ENCODE measurements at places on chromosomes 6 and 20.

DNA sequence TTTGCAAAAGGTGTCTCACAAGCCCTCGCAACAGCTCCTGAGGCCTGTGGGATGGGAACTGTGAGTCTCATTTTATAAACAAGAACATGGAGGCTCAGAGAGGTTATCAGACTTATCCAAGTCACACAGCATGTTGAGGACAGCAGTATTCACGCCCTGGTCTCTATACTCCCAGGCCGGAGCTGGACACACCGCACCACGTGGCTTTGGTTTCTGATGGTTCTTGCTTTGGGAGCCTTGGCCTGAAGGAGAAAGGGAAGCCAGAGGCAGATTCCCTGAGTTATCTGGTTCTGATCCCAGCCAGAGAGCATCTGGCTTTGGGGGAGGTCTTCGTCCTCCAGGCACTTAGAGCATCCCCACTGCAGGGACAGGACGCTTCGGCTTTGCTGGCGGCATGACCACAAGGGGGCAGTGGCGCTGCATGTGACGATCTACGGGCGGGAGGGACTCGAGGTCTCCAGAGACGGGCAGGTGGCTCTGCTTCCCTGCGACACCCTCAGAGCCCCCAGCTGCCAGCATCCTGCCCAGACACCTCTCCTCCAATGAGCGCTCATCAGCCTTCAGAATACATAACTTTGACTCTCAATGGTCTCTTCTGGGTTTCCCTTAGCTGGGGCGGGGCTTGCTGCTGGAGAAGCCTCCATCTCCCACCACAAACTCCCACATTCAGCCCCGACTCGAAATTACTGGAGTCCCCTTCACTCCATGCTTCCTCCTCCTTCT lies 51.4 kb upstream of the SAYSD1 start:
- H3K27ac ChIP-seq = no peak overlapping the region
- H3K4me1 ChIP-seq = peaks cover 7% of the 10 kb centered on the region
- no peak overlapping the region for H3K4me3 ChIP-seq

GRCh38 chr20:53833333-53834061 lies 236.9 kb downstream of the BCAS1 start:
- H3K27me3 ChIP-seq = no peaks in the 10 kb centered on the region
- no peaks in the 10 kb centered on the region for H3K36me3 ChIP-seq
- no peak overlapping the region for H3K27ac ChIP-seq
- peaks cover 49% of the 10 kb centered on the region for H3K4me1 ChIP-seq
- H3K4me3 ChIP-seq = no peak overlapping the region

- no peak overlapping the region for H3K4me3 ChIP-seq
- H3K4me1 ChIP-seq = no peaks in the 10 kb centered on the region
- H3K36me3 ChIP-seq = no peaks in the 10 kb centered on the region
- no peak for DNase-seq
These were observed 34.9 kb upstream of the THBS2 start for GRCh38 chr6:169288591-169288990.

- peak overlapping the region; percentile 82 for H3K27ac ChIP-seq
- H3K4me3 ChIP-seq = peak overlapping the region; percentile 99
- peaks cover 50% of the 10 kb centered on the region for H3K4me1 ChIP-seq
- no peaks in the 10 kb centered on the region for H3K27me3 ChIP-seq
These were observed 999 bp upstream of the EHMT2 start for GRCh38 chr6:31898383-31899011.

DNA sequence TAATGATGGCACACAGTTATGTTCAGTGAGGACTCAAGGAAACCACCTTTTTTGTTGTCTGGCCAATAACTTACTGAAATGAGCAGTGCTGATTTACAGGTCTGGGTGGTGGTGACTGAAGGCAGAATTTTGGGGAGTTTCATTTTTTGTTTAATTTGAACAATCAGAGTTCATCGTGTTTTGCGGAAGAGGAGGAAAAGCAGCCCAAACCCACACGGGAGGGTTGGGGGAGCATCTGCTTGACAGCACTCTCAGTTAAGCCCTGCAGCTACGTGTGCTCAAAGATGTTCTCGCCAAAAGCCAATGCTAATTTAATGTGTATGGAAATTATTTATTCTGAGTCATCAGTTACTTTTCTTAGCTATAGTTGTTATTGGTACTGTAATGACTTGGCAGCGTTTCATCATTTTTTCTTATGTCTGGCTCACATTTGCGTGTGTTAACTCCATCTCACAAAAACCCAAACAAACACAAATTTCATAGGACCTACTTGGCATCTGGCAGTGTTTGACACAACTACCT lies 89.2 kb downstream of the UST start:
- H3K27ac ChIP-seq = no peak overlapping the region
- DNase-seq = no peak
- H3K36me3 ChIP-seq = no peaks in the 10 kb centered on the region
- peaks cover 4% of the 10 kb centered on the region for H3K4me1 ChIP-seq
- no peak overlapping the region for H3K4me3 ChIP-seq

- H3K27ac ChIP-seq = peak overlapping the region; percentile 32
- no peak for DNase-seq
- peaks cover 25% of the 10 kb centered on the region for H3K4me1 ChIP-seq
- H3K36me3 ChIP-seq = peaks cover 3% of the 10 kb centered on the region
These were observed 29.6 kb downstream of the BACH2 start for GRCh38 chr6:90266905-90267621.

GRCh38 chr6:149340200-149340599 lies 22.7 kb downstream of the TAB2 start:
- DNase-seq = no peak
- H3K27me3 ChIP-seq = no peaks in the 10 kb centered on the region
- no peak overlapping the region for H3K4me3 ChIP-seq
- peaks cover 2% of the 10 kb centered on the region for H3K36me3 ChIP-seq

DNA sequence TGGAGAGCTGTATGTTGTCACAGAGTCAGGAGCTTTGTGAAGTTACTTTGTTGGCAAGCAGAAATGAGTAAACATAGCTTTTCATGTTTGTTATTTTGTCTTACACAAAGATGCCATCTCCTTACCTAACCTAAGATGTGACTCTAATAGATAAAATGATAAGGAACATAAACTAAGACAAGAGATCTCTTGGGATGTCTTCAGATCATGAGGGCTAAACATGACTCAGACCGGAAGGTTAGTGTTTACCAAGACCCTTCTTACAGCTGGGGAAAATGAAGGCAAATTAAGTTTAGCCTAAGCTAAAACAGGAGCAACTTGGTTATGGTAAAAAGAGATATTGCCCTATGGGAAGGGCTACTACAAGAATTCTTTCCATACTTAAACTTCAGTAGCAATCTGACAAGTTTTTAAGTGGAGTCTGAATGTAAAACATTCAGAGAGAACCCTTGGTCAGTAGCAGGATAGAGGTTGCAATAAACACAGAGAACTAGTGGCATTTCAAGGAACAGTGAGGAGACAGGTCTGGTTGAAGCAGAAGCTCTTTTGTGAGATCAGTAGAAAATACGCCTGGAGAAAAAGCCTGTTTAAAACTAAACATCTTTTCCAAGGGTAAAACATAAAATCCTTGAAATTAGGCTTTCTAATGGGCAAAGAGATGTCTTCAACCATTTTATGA lies 29.9 kb downstream of the SGK1 start:
- no peaks in the 10 kb centered on the region for H3K36me3 ChIP-seq
- no peaks in the 10 kb centered on the region for H3K27me3 ChIP-seq
- no peak for DNase-seq
- H3K4me1 ChIP-seq = peaks cover 3% of the 10 kb centered on the region
- H3K27ac ChIP-seq = no peak overlapping the region

- H3K36me3 ChIP-seq = no peaks in the 10 kb centered on the region
- no peak overlapping the region for H3K4me3 ChIP-seq
- H3K4me1 ChIP-seq = no peaks in the 10 kb centered on the region
- no peak overlapping the region for H3K27ac ChIP-seq
- DNase-seq = peak; percentile 65
These were observed 139.7 kb downstream of the PRDM13 start for GRCh38 chr6:99746261-99746895.

GRCh38 chr6:165768961-165769360 lies 105.9 kb upstream of the PDE10A start:
- no peak overlapping the region for H3K27ac ChIP-seq
- H3K4me3 ChIP-seq = no peak overlapping the region
- H3K27me3 ChIP-seq = no peaks in the 10 kb centered on the region

DNA sequence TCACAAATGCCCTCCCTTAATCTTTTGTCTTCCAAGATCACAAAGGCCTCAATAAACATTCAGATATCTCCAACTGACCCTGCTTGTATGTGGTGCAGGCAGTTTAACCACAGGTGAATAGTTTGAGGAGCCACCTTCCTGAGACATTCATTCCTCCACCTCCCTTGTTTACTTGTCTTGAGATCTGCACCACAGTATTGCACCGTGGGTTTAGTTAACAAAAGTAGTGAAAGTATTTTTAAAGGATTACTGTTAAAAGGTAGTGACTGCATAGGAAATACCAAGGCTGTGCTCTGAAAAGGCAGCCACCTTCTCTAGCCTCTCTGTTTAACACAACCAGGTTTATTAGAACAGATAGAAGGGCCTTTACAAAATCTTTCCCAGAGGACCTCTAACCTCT lies 46.5 kb downstream of the SESN1 start:
- DNase-seq = no peak
- no peak overlapping the region for H3K4me3 ChIP-seq

DNA sequence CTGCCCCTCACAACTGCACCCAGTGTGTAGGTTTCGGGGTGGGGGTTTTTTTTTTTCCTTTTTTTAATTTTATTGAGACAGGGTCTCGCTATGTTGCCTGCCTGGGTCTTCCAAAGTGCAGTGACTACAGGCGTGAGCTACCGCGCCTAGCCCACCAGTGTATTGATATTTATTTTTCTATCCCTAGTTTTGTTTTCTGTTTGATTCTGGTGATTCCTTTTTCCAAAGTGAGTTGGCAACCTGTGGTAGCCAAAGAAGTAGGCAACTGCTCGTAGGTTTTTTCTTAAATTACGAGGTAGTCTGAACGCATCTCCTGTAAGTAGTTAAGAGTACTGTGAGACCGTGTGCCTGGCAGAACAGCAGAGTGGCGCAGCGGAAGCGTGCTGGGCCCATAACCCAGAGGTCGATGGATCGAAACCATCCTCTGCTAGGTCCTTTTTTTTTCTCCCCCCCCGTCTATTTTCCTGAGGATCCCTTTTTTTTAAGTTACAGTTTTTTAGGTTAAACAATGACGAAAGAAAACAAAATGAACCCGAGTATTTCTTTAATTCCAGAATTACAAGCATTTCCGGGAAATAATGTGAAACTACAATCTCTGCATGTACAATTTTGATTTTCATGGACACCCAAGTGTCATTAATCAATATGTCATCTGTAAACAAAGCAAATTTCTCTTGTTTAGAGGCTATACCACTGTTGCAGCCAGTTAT lies 78.7 kb upstream of the BTN3A2 start:
- H3K4me1 ChIP-seq = peaks cover 16% of the 10 kb centered on the region
- peak overlapping the region; percentile 85 for H3K27ac ChIP-seq
- no peaks in the 10 kb centered on the region for H3K36me3 ChIP-seq
- peak; percentile 72 for DNase-seq

- H3K4me3 ChIP-seq = peak overlapping the region; percentile 31
- no peaks in the 10 kb centered on the region for H3K36me3 ChIP-seq
- peaks cover 11% of the 10 kb centered on the region for H3K4me1 ChIP-seq
These were observed 137.6 kb downstream of the IMPG1 start for GRCh38 chr6:75934643-75935472.

- H3K36me3 ChIP-seq = no peaks in the 10 kb centered on the region
- no peaks in the 10 kb centered on the region for H3K27me3 ChIP-seq
- no peak overlapping the region for H3K27ac ChIP-seq
- no peak for DNase-seq
- H3K4me3 ChIP-seq = no peak overlapping the region
These were observed 55.0 kb upstream of the PLCB1 start for GRCh38 chr20:8077137-8077466.

DNA sequence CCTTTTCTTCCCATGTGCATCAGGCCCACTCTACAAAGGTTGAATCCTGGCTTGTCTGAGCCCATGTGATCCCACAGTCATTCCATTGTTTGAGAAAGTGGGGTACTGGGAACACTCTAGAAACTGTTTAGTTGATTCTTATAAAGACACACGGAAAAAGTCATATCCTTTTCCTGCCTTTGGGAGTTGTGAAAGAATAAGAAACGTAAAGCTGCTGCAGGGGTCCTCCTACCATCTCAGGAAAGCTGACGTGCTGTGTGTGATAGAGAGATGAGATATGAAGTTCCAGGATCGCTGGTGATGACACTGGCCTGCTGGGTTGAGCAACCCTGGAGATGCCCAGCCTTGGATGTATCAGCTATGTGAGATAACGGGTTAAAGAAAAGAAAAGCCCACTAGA lies 21.3 kb upstream of the HLA-DRB5 start:
- H3K27ac ChIP-seq = no peak overlapping the region
- no peaks in the 10 kb centered on the region for H3K4me1 ChIP-seq
- no peak for DNase-seq

DNA sequence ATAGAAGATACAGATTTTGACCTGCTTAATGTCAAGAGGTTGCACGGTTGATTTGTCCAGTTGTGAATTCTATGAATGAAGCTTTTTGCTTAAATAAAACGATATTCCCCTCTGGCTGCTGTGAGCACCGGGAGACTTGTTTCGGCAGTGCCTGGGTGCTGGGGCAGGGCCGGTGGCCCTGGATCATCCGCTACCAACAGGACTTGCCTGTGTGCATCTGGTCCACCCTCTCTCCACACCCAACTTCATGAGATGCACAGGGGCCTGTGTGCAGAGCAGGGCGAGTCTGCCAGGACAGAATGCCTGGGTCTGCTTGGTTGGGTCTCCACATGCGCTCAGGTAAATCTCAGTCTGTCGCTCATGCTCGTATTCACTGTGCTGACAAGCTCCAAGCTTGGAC lies 65.5 kb downstream of the TSHZ2 start:
- no peak for DNase-seq
- no peak overlapping the region for H3K27ac ChIP-seq
- peaks cover 5% of the 10 kb centered on the region for H3K4me1 ChIP-seq
- H3K27me3 ChIP-seq = no peaks in the 10 kb centered on the region
- no peak overlapping the region for H3K4me3 ChIP-seq

- no peaks in the 10 kb centered on the region for H3K36me3 ChIP-seq
- DNase-seq = no peak
- no peaks in the 10 kb centered on the region for H3K27me3 ChIP-seq
- no peak overlapping the region for H3K4me3 ChIP-seq
- H3K27ac ChIP-seq = no peak overlapping the region
These were observed 122.0 kb upstream of the NRSN1 start for GRCh38 chr6:24004062-24004461.

- DNase-seq = no peak
- H3K27me3 ChIP-seq = no peaks in the 10 kb centered on the region
- H3K27ac ChIP-seq = no peak overlapping the region
- H3K4me1 ChIP-seq = no peaks in the 10 kb centered on the region
- H3K4me3 ChIP-seq = no peak overlapping the region
These were observed 17.6 kb downstream of the CBFA2T2 start for GRCh38 chr20:33507461-33507860.

GRCh38 chr6:166997768-166998255 lies 1.4 kb upstream of the CEP43 start:
- H3K4me1 ChIP-seq = peaks cover 15% of the 10 kb centered on the region
- peak; percentile 43 for DNase-seq
- peak overlapping the region; percentile 98 for H3K4me3 ChIP-seq
- H3K27me3 ChIP-seq = no peaks in the 10 kb centered on the region

Data from CD4-positive, alpha-beta T cell (primary cell).